Glutamatergic neuron (in vitro differentiated cells): ENCODE measurements at places on chromosomes 7 and 10.
A peak's percentile ranks its signal among the peaks of the same experiment; 100 is the strongest.

DNA sequence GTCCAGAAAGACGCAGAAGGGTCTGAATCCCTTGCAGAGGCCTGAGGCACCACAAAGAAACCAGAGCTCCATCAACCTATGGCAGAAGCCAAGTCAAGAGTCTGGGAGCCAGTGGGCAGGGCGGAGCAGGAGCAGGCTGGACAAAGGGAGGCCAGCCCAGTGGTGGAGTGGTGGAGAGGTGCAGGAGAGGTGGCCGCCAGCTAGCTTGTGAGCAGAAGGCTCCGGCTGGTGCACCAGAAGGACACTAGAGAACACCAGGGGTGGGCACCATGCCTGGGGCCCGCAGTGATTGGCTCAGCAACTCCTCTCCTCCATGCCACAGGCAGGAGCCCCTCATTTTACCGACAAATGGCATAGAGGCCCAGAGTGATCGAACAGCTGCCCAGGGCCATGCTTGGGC, 186.6 kb downstream of the GRID1 start:
- no peaks in the 10 kb centered on the region for H3K36me3 ChIP-seq
- peaks cover 4% of the 10 kb centered on the region for H3K27me3 ChIP-seq
- H3K4me1 ChIP-seq = peaks cover 5% of the 10 kb centered on the region
- DNase-seq = no peak

DNA sequence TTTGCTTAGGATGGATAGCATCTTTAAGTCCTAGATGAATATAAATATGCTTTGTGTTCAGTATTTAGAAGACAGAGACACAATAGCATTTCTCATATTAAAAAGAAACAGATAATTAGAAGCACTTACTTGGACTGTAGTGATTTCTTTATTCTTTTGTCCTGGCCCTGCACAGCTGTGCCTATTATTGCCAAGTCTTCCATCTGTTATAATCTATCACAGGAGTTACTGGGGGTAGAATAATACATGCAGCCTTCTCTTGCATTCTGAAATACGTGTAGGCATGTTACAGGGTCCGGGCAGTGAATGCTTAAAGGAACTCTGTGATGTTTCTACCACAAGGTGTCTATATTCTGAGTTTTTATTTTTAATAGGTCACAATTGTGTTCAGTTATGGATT, 461.5 kb upstream of the COBL start:
- H3K4me1 ChIP-seq = peaks cover 49% of the 10 kb centered on the region
- H3K27me3 ChIP-seq = peaks cover 4% of the 10 kb centered on the region
- DNase-seq = no peak
- no peaks in the 10 kb centered on the region for H3K36me3 ChIP-seq
- H3K27ac ChIP-seq = peak overlapping the region; percentile 22

DNA sequence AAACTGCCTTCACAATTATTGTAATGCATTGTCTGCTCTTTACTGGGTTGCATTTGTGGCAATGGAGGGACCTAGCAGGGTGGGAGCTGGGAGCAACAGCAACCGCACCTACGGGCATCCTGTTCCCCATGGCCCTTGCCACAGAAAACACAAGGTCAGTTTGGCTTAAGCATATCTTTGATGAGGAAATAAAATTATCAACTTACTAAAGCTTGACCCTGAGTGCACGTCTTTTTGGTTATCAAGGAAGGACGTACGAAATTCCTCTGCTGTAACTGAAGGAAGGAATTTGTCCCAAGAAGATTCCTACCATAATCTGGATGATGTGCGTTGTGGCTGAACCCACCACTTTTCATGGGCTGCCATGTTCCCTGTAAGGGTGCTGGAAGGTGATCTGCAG, 19.9 kb upstream of the PTPRN2 start:
- no peaks in the 10 kb centered on the region for H3K4me1 ChIP-seq
- DNase-seq = no peak
- no peaks in the 10 kb centered on the region for H3K36me3 ChIP-seq
- no peaks in the 10 kb centered on the region for H3K27me3 ChIP-seq
- H3K4me3 ChIP-seq = no peak overlapping the region

DNA sequence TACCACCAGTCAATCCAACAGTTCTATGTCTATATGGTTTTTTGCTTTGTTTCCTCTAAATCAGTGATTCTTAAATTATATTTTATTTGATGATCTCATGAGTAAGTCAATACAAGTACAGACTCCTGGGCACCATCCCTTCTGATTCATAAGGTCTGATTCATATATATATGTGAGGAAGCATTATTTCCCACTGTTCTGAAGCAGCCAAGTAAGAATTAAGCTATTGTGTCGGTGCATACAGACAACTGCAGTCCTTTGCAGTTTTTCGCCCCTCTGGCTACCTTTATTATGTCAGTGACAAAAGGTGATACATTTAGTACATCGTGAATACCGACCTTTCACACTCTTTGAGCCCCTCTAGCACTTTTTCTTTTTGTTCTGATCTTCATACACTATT, 1079.6 kb upstream of the C7orf33 start:
- no peak overlapping the region for H3K4me3 ChIP-seq
- no peaks in the 10 kb centered on the region for H3K27me3 ChIP-seq
- DNase-seq = no peak
- H3K27ac ChIP-seq = no peak overlapping the region

DNA sequence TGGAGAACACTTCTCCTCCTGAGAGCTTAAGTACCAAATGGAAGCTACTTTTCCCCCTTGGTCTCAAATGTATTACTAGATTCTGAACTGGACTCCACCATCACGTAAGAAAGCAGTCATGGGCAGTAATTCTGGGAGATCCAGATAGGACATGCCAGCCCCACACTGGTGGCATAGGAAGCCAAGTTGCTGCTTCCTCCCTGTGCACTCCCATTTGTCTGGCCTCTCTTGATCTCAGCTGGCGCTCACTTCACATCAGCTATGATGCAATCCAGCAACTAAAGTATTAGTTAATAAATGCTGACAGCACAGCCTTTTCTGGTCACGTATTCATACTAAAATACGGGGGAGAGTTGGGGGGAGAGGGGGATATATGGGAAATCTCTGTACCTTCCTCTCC, 3.4 kb upstream of the IL6 start:
- H3K27ac ChIP-seq = no peak overlapping the region
- DNase-seq = no peak
- no peaks in the 10 kb centered on the region for H3K36me3 ChIP-seq
- H3K27me3 ChIP-seq = peaks cover 3% of the 10 kb centered on the region

GRCh38 chr7:90824386-90825307, 228.5 kb downstream of the CDK14 start:
- no peaks in the 10 kb centered on the region for H3K27me3 ChIP-seq
- DNase-seq = no peak
- no peaks in the 10 kb centered on the region for H3K4me1 ChIP-seq

DNA sequence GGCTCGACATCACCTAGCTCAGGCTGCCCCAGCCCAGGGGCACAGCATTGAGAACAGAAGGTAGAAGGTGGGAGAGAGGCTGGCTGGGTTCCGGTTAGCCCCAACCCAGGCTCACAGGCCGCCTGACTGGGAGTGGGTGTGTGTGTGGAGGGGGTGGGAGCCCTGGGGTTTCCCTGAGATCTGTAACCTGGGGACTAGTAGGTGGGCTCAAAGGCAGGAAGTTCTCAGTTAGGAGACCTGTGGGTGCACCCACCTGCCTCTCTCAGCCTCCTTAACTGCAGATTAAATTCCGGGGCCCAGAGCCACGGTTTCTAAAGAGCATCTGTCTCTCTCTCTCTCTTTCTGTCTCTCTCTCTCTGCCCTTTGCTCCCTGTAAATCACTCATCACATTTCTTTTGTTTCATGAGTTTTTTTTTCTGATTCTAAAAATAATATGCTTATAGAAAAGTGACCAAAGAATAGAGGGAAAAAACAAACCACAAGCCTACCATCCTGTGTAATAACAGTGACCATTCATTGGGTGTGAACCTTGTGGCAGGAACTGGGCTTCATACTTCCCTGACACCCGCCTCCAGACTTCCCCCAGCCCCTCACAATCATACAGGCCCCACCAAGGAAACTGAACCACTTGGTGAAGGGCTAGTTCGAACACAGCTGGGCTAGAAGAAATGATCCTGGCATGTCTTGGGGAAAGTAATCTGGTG, 83.4 kb upstream of the SMNDC1 start:
- peaks cover 7% of the 10 kb centered on the region for H3K27me3 ChIP-seq
- DNase-seq = no peak
- H3K4me1 ChIP-seq = peaks cover 2% of the 10 kb centered on the region
- no peak overlapping the region for H3K4me3 ChIP-seq
- no peak overlapping the region for H3K27ac ChIP-seq

GRCh38 chr7:151824373-151824933, 52.5 kb downstream of the PRKAG2 start:
- H3K4me3 ChIP-seq = no peak overlapping the region
- peaks cover 8% of the 10 kb centered on the region for H3K4me1 ChIP-seq
- H3K27me3 ChIP-seq = peaks cover 5% of the 10 kb centered on the region
- DNase-seq = no peak

GRCh38 chr7:150734254-150734653, 3.0 kb upstream of the GIMAP5 start:
- peaks cover 7% of the 10 kb centered on the region for H3K27me3 ChIP-seq
- H3K27ac ChIP-seq = no peak overlapping the region
- no peak overlapping the region for H3K4me3 ChIP-seq
- H3K4me1 ChIP-seq = no peaks in the 10 kb centered on the region

DNA sequence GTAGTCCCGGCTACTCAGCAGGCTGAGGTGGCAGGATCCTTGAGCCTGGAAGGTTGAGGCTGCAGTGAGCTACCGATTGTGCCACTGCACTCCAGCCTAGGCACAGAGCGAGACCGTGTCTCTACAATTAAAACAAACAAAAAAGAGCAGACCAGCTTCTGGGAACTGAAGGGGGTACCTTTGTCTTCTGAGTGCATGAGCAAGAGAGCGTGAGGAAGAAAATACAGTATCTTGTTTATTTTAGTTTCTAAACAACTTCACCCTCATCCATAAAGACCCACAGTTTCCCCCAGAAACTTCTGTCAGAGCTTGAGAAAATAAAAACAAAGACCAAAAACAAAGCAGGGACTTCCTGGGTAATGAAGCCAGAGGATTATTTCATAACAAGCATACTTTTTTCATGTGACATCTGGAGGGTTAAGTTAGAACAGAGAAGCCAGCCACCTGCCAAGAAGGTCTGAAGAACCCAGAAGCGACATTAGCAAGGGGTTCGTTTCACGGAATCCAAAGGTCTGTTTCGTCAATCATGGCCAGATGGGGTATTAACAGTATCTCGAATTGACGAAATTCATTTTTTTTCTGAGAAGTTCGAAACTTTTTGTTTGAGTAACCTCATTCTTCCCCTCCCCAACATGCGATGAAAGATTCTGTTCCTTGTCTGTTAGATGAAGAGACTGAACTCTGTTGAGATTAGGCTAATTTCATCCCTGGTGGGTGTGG, 10.2 kb upstream of the IL2RA start:
- peaks cover 1% of the 10 kb centered on the region for H3K27me3 ChIP-seq
- DNase-seq = no peak

DNA sequence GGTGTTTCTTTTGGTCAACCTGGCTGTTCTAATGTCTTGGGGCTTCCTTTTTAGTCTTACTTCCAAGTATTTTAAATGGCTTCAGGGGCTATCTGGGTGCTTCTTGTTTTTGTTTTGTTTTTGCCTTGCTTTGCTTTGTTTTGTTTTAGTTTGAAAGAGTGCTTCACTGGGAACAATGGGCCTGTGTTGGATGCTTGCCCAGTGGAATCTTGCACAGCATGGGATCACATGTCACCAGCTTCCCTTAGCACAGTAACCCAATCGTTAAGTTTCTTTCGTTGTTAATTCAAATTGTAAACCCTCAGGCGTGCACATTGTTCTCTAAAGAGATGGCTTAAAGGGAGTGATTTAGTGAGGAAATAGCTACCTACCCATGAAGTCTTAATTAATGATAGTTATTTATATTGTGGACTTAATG, 8.9 kb downstream of the COL17A1 start:
- H3K27ac ChIP-seq = no peak overlapping the region
- no peaks in the 10 kb centered on the region for H3K4me1 ChIP-seq

DNA sequence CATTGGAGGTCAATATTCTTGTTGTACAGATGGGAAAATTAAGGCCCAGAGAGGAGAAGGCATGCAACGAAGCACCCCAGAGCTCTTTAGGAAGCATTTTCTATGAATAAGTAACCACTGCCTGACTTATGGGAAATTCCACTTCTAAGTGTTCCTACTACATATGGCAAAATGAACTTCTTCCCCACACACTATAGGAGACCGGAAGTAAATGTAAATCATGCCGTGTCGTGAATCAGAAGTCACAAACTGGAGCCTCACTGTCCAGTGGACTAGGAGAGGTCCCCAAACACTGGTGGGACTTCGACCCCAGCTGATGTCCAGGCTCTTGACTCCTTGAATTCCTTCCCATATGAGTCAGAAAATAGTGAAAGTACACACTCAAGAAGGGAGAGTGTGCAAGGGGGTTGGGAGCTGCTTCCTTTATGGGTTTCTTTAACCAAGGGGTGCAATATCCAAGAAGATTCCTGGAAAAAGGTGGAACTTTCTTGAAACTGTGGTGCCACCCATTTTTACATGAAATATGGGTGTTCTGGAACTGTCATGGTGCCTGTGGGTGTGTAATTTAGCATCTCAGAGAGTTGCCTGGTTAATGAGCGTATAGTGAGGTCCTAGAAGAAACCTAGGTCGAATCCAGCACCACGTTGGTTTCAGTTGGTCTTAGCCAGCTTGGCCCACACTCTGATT, 6.7 kb downstream of the RASSF4 start:
- H3K36me3 ChIP-seq = peaks cover 6% of the 10 kb centered on the region
- DNase-seq = no peak
- H3K4me3 ChIP-seq = peak overlapping the region; percentile 82
- peak overlapping the region; percentile 99 for H3K27ac ChIP-seq
- H3K4me1 ChIP-seq = peaks cover 63% of the 10 kb centered on the region

DNA sequence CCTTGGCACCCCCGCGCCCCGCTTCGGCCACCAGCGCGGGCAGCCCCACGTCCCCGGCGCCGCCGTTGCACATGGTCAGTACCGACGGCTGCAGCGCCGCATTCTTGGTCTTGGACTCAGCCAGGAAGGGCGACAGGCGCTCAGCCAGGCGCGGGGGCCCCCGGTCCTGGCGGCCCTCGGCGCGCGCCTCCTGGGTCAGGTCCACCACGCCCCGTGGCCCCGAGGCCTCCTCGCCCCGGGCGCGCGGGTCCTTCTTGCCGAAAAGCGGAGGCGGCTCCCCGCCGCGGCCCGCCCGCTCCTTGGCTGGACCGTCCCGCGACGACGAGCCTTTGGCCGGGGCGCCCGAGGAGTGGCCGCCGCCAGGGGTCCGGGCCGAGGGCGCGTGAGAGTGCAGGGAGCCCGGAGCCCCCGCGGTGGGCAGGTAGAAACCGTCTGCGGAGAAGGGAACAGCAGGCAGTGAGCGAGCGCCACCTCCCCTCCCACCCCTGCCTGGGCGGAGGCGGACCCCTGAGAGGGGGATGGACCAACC, 34.7 kb downstream of the TNRC18 start:
- DNase-seq = no peak
- peaks cover 5% of the 10 kb centered on the region for H3K27me3 ChIP-seq
- no peak overlapping the region for H3K4me3 ChIP-seq

GRCh38 chr10:119602241-119603095, 5.7 kb upstream of the TIAL1 start:
- H3K36me3 ChIP-seq = no peaks in the 10 kb centered on the region
- DNase-seq = peak; percentile 56
- H3K4me3 ChIP-seq = no peak overlapping the region
- peaks cover 4% of the 10 kb centered on the region for H3K4me1 ChIP-seq
- H3K27ac ChIP-seq = no peak overlapping the region

- no peak for DNase-seq
- H3K27ac ChIP-seq = no peak overlapping the region
- H3K4me3 ChIP-seq = no peak overlapping the region
Measured at GRCh38 chr7:124246262-124246863, 213.5 kb upstream of the TMEM229A start.

- no peak overlapping the region for H3K4me3 ChIP-seq
- no peaks in the 10 kb centered on the region for H3K4me1 ChIP-seq
- no peak overlapping the region for H3K27ac ChIP-seq
- H3K36me3 ChIP-seq = no peaks in the 10 kb centered on the region
Measured at GRCh38 chr10:5106553-5106952, 12.3 kb downstream of the AKR1C3 start.
